Right ventricle myocardium inferior (tissue), 1 donor: ENCODE measurements at places on chromosomes 1 and 21. TPM values are rescaled to one million over a fixed set of nuclear protein-coding genes. Genes with fewer than 3 reads are reported as not detected.

Gene FCRL4
- total RNA-seq: not detected

Gene CD244
- 0.70 TPM for total RNA-seq

Gene DNALI1
- total RNA-seq: 6.1 TPM

Gene CHI3L2
- 7.5 TPM for total RNA-seq

Gene LCE1D
- total RNA-seq: not detected

Gene LRRC38
- total RNA-seq: 0.38 TPM
